ENCODE measurements at places on chromosomes 7 and 10.

- DNase-seq: no peak
Measured at GRCh38 chr10:96947036-96947435, 114.9 kb downstream of the LCOR start.

DNA sequence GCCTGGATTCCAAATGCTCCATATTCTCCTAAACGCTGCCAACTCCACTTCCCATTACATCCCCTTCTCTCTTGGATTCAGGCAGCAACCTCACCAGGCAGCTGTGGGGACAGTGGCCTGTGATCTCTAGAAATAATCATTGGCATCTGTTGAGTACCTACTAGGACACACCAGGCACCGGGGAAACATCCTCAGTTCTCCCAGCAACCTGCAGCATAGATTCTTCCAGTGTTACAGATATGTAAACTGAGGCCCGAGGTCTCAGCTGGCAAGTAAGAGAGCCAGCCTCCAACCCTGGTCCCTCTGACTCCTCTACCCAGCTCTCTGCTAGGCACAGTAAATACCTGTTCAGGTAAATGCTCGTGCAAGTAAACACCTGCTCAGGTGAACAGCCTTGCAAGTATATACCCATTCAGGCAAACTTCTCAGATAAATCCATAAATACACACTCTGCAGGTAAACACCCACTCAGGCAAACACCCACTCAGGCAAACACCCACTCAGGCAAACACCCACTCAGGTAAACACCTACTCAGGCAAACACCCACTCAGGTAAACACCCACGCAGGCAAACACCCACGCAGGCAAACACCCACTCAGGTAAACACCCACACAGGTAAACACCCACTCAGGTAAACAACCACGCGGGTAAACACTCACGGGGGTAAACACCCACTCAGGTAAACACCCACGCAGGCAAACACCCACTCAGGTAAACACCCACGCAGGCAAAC lies 18.7 kb downstream of the ASB13 start:
- no peak for DNase-seq

GRCh38 chr10:63083904-63084689 lies 49.0 kb upstream of the NRBF2 start:
- peak; percentile 40 for DNase-seq

GRCh38 chr10:5751601-5752253 lies 61.5 kb downstream of the GDI2 start:
- DNase-seq: no peak

DNA sequence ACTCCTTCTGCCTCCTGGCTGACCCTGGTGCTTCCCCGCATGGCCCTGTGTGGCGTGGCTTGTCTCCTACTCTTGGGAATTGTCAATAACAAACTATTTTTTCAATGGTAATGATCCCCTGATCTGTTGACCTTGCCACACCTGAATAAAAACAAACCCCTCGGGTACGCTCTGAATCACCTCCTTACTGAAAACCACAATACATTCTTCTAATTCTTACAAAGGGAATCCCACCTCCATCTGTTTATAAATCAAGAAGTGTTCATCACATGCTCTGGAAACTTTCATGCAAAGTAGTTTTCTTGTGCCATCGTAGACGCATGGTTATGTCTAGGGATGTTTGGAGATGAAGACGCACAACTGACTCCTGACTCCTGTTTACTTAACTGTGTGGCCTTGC lies 245.8 kb downstream of the FRMD4A start:
- DNase-seq: no peak

- no peak for DNase-seq
Measured at GRCh38 chr7:101598986-101599771, 29.9 kb downstream of the MYL10 start.

- no peak for DNase-seq
Measured at GRCh38 chr7:96996111-96996957, 9.0 kb upstream of the DLX6 start.
